ENCODE measurements at places on chromosomes 7 and 10. TPM values are rescaled to one million over a fixed set of nuclear protein-coding genes. Genes with fewer than 3 reads are reported as not detected.

DNA sequence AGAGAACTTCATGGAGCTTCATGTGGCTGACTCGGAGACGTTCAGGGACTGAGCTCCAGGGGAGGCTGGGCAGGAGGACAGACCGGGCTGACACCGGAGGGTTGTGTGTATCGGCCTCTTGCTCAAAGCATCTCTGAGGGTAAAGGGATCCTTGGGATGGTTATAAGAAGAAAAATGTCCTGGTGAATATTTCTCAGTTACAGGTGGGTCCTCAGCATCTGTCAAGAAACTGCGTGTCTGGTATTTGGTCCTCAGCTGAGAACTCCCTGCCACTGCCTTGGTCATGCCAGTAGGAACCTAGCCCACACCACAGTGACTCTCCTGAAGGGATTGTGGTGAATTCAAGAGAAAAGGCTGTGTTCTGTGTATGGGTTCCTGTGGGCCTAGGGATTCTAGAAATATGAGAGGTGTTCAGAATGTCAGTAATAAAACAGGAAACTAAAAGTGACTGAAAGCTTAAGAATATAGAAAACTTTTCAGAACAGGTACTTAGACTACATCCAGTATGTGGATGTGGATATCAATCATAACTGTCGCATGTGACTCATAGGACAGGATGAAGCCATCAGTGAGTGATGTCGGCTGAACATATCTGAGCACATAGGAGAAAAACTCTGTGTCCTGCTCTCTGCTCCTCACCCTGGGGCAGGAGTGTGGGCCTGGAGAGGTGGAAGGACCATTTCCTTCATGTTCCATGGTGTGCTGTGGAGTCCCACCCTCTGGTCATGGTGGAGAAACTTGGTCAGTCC is 28.4 kb downstream of the MBL2 start:
- no peak for DNase-seq

GRCh38 chr10:51768886-51769465 is 69.6 kb upstream of the CSTF2T start:
- DNase-seq = no peak

DNA sequence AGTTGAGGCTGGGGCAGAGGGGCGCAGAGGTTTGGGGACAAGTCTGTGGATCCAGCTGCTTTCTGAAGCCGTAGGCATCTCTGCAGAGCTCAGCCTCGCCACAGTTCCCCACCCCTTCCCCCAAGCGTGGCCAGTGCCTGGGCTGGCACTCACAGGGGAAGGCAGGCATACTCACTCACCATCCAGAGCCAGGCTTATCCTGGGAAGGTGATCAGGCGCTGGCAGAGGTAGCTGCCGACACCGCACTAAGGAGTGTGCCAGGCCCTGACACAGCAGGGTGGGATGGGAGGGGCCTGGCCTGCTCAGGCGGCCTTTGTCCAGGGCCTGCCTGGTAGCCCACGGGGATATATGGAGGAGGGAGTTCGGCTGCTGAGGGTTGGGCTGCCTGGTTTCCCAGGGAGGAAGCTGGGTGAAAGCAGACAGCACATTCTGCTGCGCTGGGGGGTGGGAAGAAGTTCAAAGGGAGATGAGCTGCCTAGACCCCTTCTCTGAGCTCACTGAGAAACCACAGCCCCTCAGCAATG is 15.9 kb downstream of the VSIR start:
- DNase-seq = no peak

- no peak for DNase-seq
These were observed 20.6 kb downstream of the WDR86 start for GRCh38 chr7:151389096-151389767.

DNA sequence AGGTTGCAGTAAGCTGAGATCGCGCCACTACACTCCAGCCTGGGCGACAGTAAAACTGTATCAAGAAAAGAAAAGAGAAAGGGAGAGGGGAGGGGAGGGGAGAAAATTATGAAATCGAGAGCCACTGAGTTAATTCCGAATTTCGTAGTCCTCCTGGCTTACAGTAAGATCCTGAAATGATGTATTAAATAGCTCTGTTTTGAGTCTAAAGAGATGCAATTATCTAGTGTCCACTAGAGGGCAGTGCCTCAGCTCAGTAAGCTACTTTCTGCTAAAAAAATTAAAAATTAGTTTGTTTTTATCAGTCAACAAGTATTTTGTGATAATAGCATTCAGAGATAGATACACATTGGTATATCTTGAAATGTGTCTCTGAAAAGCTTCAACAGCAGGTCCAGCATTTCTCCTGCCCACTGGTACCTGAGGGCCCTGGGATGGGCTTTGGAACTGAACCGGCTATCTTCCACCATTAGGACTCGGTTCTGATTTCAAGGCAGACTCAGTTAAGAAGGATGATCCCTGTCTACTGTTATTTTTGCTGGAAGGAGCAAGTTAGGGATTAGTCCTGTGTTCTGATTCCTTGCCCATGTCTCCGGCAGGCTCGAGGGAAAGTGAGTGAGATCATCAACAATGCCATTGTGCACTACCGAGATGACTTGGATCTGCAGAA is 19.5 kb downstream of the TSPAN33 start:
- peak; percentile 19 for DNase-seq

- DNase-seq = no peak
These were observed 194.4 kb upstream of the IMMP2L start for GRCh38 chr7:111756687-111757178.

The GSTO2 gene
- 4.9 TPM for polyA plus RNA-seq

The TRIM73 gene
- polyA plus RNA-seq = 0.59 TPM

The OR2A25 gene
- not detected for polyA plus RNA-seq

The STX1A gene
- 12.2 TPM for polyA plus RNA-seq

All from BJ (cell line).